ENCODE measurements at places on chromosomes 3 and 15.
A peak's percentile ranks its signal among the peaks of the same experiment; 100 is the strongest.

GRCh38 chr3:30167541-30168011, 438.8 kb upstream of the TGFBR2 start:
- no peaks in the 10 kb centered on the region for H3K27me3 ChIP-seq
- no peak overlapping the region for H3K4me3 ChIP-seq
- peaks cover 10% of the 10 kb centered on the region for H3K4me1 ChIP-seq
- no peak for DNase-seq
- H3K36me3 ChIP-seq, result no peaks in the 10 kb centered on the region

DNA sequence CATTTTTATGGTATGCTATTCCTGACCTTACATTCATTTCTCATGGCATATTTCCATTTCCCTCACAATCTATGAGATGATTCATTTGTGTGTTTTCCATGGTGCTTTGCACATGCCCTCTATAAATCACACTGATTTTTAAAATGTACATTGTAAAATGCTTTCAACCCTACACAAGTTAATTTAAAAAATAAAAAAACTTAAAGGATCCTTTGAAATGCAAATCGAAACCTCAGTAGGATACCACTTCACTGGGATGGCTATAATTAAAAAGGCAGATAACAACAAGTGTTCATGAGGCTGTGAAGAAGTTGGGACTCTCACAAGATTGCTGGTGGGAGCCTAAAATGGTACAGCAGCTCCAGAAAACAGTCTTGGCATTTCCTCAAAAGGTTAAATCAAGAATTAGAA, 83.5 kb downstream of the FMN1 start:
- no peak overlapping the region for H3K4me3 ChIP-seq
- no peaks in the 10 kb centered on the region for H3K4me1 ChIP-seq
- H3K27me3 ChIP-seq, result no peaks in the 10 kb centered on the region
- H3K27ac ChIP-seq, result no peak overlapping the region
- no peaks in the 10 kb centered on the region for H3K36me3 ChIP-seq

DNA sequence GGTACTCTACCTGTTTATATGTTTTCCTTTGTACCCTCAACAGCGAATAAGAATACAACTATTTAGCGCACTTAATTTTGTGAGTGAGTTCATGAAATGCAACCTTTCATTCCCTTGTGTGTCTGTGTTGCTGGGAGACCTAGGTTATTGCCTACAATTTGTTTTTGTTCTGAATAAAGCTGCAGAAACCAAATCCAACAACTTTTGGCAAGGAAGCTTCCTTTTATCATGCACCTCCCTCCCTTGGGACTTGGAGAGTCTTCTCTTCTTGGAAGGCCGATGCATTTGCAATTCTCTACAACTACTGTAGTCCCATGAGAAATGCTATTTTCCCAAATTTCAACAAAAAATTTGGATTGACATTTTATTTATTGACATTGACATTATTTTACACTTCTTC, 1002.4 kb upstream of the CADM2 start:
- no peak overlapping the region for H3K27ac ChIP-seq
- no peaks in the 10 kb centered on the region for H3K36me3 ChIP-seq
- no peaks in the 10 kb centered on the region for H3K4me1 ChIP-seq

- DNase-seq, result no peak
- H3K36me3 ChIP-seq, result no peaks in the 10 kb centered on the region
- H3K4me3 ChIP-seq, result no peak overlapping the region
- H3K27ac ChIP-seq, result no peak overlapping the region
Observed at GRCh38 chr3:101281521-101282030, 38.8 kb downstream of the IMPG2 start.

- no peaks in the 10 kb centered on the region for H3K36me3 ChIP-seq
- no peak for DNase-seq
- no peak overlapping the region for H3K27ac ChIP-seq
Observed at GRCh38 chr3:150035301-150035779, 64.6 kb upstream of the PFN2 start.

DNA sequence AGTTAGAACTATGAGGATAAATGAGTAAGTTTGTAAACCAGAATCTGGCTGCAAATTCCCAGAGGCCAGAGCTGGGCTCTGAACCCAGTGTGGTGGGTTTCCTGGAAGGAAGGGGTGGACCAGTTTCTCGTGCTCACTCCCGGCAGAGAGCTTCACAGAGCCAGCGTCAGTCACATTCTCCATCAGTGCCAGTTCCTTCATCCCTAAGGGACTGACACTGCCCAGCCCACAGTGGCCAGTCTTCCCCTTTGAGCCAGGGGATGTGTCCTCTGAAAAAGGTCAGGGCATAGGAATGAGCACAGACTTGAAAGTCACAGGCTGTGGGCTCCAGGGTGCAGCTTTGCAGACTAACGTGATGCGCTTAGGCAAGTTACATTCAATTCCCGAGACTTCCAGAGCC, 135.8 kb upstream of the HACD2 start:
- DNase-seq, result no peak
- H3K27me3 ChIP-seq, result no peaks in the 10 kb centered on the region
- peaks cover 29% of the 10 kb centered on the region for H3K36me3 ChIP-seq
- H3K27ac ChIP-seq, result no peak overlapping the region
- H3K4me3 ChIP-seq, result no peak overlapping the region
- H3K4me1 ChIP-seq, result no peaks in the 10 kb centered on the region

GRCh38 chr15:36291501-36291900, 287.9 kb upstream of the CDIN1 start:
- H3K4me3 ChIP-seq, result no peak overlapping the region
- H3K4me1 ChIP-seq, result no peaks in the 10 kb centered on the region
- peaks cover 2% of the 10 kb centered on the region for H3K27me3 ChIP-seq
- no peak for DNase-seq

GRCh38 chr3:158920371-158920770, 118.5 kb downstream of the MFSD1 start:
- H3K4me1 ChIP-seq, result peaks cover 1% of the 10 kb centered on the region
- no peak overlapping the region for H3K27ac ChIP-seq
- no peak overlapping the region for H3K4me3 ChIP-seq
- H3K36me3 ChIP-seq, result no peaks in the 10 kb centered on the region

GRCh38 chr3:47163169-47164006, 525 bp downstream of the SETD2 start:
- H3K36me3 ChIP-seq, result no peaks in the 10 kb centered on the region
- peak overlapping the region; percentile 92 for H3K4me3 ChIP-seq
- peaks cover 45% of the 10 kb centered on the region for H3K4me1 ChIP-seq
- peak; percentile 76 for DNase-seq
- H3K27ac ChIP-seq, result peak overlapping the region; percentile 93

DNA sequence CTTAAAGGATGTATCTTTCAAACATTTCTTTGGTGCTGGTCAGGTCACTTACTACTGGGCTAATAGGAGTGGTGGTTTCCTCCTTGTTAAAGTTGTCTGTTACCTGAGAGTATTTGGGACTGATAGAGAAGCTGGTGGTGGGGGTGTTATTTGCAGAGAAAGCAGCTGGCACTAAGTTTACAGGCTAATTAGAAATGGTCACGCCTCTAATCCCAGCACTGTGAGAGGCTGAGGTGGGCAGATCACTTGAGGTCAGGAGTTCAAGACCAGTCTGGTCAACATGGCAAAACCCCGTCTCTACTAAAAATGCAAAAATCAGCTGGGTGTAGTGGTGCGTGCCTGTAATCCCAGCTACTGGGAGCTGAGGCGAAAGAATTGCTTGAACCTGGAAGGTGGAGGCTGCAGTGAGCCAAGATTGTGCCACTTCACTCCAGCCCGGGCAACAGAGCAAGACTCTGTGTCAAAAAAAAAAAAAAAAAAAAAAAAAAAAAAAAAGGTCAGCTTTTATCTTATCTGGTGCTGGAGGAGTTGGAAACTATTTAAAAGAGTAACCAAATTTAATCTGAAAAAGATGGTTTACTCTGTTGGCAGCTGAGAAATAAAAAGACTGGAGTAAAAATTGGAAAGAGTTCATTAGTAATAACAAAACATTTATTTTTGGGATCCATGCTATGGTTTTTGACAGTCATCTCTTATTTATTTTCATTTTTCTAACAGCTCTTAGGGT, 332.6 kb downstream of the PTPRG start:
- no peaks in the 10 kb centered on the region for H3K36me3 ChIP-seq
- peaks cover 18% of the 10 kb centered on the region for H3K4me1 ChIP-seq
- DNase-seq, result no peak
- H3K4me3 ChIP-seq, result no peak overlapping the region

DNA sequence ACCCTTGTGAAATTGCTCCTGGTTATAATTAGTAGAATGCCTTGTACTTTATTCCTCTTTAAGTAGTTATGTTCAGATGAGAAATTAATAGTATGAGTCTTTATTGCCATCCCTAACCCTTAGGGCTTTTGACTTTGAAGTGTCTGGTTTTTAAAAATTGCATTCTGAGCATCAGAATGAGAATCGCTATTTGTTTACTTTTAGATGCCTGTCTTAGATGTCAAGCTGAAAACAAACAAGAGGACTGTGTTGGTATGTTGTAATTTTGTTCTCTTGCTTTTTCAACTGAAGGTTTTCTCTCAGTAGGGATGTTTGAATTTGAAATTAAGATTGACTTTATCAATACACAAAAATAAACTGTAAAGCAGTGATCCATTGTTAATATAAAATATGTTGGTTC, 5.2 kb downstream of the RNF7 start:
- H3K27me3 ChIP-seq, result no peaks in the 10 kb centered on the region
- no peak overlapping the region for H3K4me3 ChIP-seq
- H3K4me1 ChIP-seq, result peaks cover 18% of the 10 kb centered on the region
- H3K27ac ChIP-seq, result no peak overlapping the region
- DNase-seq, result no peak

- no peak overlapping the region for H3K27ac ChIP-seq
- H3K4me3 ChIP-seq, result no peak overlapping the region
- no peaks in the 10 kb centered on the region for H3K36me3 ChIP-seq
- H3K27me3 ChIP-seq, result no peaks in the 10 kb centered on the region
- H3K4me1 ChIP-seq, result peaks cover 27% of the 10 kb centered on the region
Observed at GRCh38 chr3:149600634-149601033, 57.2 kb downstream of the WWTR1 start.

DNA sequence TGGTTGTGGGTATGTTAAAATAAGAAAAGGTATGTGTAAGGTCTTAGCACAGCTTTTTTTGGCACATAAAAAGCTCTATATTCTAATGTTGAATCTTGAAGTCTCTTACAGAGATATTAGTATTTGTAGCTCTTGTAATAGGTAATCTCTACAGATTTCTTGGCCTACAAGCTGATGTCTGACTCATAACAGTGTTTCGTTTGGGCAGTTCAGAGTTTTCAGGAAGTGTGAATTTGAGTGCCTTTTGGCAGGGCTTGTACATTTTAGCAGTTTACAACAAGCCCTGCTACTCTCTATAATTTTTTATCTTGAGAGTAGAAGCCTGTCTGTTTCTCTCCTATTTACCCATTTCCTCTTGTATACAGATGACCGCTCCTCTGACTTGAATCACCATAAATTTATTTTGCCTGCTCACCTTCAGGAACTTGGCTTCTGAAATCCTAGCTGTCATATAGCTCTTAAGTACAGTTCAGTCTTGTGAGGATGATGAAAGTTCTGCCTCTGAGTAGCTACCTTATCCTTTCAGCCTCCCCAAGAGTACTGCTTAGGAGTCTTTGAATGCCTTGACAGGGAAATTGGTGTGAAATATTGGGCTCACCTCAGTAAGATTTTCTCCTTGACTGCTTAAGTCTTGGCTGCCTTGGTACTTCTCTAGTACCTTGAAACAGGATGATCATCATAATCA, 419.9 kb upstream of the RARB start:
- no peaks in the 10 kb centered on the region for H3K27me3 ChIP-seq
- H3K36me3 ChIP-seq, result no peaks in the 10 kb centered on the region
- no peak overlapping the region for H3K27ac ChIP-seq
- no peak overlapping the region for H3K4me3 ChIP-seq

DNA sequence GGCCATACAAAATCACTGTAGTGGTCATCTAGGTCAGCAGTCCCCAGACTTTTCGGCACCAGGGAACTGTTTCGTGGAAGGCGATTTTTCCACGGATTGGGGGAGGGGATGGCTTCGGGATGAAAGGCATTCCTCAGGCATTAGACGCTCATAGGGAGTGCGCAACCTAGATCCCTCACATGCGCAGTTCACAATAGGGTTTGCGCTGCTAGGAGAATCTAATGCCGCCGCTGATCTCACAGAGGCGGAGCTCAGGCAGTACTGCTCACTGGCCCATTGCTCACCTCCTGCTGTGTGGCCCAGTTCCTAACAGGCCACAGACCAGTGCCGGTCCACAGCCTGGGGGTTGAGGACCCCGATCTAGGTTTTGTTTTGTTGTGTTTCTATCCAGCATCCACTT, 200.1 kb downstream of the SLC9A9 start:
- no peak overlapping the region for H3K27ac ChIP-seq
- no peak for DNase-seq
- peaks cover 4% of the 10 kb centered on the region for H3K4me1 ChIP-seq
- H3K36me3 ChIP-seq, result no peaks in the 10 kb centered on the region
- H3K4me3 ChIP-seq, result no peak overlapping the region
- H3K27me3 ChIP-seq, result no peaks in the 10 kb centered on the region

GRCh38 chr15:78315686-78316282, 16.4 kb upstream of the SKIC8 start:
- no peak for DNase-seq
- no peaks in the 10 kb centered on the region for H3K4me1 ChIP-seq
- H3K36me3 ChIP-seq, result no peaks in the 10 kb centered on the region

- H3K36me3 ChIP-seq, result no peaks in the 10 kb centered on the region
- DNase-seq, result no peak
- H3K4me3 ChIP-seq, result no peak overlapping the region
- H3K4me1 ChIP-seq, result no peaks in the 10 kb centered on the region
Observed at GRCh38 chr3:2706144-2706835, 403.9 kb downstream of the IL5RA start.

GRCh38 chr3:165395188-165395587, 199.0 kb upstream of the SLITRK3 start:
- H3K27me3 ChIP-seq, result no peaks in the 10 kb centered on the region
- H3K4me1 ChIP-seq, result no peaks in the 10 kb centered on the region
- H3K27ac ChIP-seq, result no peak overlapping the region
- DNase-seq, result no peak
- no peaks in the 10 kb centered on the region for H3K36me3 ChIP-seq
- H3K4me3 ChIP-seq, result no peak overlapping the region

DNA sequence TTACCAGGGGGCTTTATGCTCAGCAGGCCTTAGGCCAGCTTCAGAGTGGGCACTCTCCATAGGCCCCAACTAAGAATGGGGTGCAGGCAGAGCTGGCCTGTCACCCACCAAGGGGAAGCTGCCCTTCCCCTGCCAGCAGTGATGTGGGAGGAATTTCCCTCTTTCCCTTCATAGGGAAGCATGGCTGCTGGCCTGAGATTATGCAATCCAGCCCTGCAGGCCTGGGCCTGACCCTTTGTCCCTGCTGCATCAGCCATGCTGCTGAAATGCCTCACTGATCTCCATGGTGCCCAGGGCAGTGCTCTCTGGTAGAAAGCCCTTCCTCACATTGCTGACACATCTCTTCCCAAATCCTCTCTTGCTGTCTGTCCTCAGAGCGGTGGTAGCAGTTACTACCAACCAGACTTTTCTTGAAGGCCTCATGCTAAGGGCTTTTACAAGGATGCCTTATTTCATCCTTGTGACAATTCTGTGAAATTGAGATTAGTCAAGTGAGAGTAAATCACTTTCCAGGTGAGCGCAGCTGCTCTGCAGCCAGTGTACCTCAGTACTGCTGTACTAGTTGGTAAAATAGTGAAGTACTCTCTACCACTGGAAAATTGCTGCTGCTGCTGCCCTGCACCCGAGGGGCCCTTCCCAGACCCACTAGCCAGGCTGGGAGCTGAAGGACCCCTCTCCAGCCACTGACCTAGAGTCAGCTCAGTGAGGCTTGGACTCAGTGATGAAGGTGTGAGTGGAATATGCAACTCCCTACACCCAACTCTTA, 33.8 kb downstream of the MRAS start:
- peak overlapping the region; percentile 38 for H3K27ac ChIP-seq
- DNase-seq, result no peak

Measured in liver (tissue), 10 donors.